ENCODE measurements at places on chromosomes 12 and 14.
A peak's percentile ranks its signal among the peaks of the same experiment; 100 is the strongest.

- no peak for DNase-seq
Measured at GRCh38 chr12:88519802-88520435, 60.4 kb downstream of the KITLG start.

DNA sequence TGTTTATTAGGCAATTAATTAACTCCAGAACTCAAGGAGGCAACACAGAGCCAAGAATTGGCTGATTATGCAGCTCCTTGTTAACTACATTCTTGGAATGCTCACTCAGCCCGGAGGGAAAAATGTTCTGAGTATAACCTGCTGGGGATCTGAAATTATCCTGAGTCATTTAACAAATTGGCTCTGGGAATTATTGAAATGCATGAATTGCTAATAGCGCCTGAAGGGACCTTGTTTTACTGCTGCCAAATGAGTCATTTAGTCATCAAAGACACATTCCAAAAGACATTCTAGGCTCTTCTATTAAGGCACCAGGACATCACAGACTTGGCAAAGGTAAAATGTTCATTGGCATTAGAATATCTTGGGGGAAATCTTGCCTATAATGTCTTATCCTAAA is 13.0 kb downstream of the TMEM52B start:
- no peak for DNase-seq

DNA sequence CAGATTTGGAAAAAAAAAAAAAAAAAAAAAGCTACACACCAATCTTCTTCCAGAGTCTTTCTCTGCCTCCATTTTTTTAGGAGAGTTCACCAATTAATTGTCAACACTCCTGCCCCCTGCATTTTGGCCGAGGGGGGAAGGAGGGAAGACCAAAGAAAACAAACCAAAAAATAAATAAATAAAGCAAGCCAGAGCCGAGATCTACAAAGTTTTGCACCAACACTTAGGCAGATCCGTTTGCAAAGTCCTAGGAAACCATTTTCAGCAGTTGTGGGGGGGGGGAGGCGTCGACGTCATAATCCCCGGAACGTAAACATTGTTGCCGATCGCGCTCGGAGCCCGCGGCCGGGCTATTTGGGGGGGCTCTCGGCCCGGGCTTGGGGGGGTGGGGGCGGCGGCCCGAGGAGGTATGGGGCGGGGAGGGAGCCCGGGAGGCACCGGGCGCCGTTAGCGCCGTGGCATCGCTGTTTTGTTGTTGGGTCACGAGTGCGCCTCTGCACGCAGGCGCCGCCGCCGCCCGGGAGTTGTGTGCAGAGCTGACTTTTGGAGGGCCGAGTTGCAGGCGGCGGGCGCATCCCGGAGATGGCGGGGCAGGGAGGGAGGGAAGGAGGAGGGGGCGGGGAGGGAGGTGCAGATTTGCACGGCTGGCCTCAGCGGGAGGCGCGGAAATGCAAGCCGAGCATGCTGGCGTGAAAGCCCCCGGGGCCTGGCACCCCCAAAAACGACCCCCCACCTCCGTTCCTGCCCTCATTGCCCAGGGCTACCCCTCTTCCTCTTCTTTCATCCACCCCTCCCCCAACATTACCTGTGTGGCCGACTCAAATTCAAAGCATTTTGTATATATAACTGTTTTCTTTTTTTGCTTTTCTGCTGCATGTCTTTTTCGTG is 598 bp downstream of the KDM2B start:
- no peak for DNase-seq

- no peak for DNase-seq
Measured at GRCh38 chr12:115371711-115372110, 687.7 kb upstream of the TBX3 start.

DNA sequence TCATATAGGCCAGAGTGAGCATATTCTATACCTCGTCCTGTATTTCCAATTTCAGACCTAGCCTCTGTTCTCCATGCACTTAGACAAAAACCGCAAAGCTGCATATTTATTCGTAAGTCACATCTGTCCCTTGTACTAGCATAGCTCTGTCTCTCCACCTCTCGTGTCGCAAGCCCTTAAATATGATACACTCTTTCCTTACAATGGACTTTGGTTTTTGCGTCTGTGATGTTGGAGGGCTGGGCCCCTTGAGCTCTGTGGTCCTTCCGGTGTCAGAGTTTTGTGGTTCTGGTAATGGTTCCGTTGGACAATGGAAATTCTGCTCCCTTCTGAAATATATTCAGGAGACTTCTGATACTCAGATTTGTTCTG is 11.3 kb downstream of the PRKCH start:
- DNase-seq, result no peak

DNA sequence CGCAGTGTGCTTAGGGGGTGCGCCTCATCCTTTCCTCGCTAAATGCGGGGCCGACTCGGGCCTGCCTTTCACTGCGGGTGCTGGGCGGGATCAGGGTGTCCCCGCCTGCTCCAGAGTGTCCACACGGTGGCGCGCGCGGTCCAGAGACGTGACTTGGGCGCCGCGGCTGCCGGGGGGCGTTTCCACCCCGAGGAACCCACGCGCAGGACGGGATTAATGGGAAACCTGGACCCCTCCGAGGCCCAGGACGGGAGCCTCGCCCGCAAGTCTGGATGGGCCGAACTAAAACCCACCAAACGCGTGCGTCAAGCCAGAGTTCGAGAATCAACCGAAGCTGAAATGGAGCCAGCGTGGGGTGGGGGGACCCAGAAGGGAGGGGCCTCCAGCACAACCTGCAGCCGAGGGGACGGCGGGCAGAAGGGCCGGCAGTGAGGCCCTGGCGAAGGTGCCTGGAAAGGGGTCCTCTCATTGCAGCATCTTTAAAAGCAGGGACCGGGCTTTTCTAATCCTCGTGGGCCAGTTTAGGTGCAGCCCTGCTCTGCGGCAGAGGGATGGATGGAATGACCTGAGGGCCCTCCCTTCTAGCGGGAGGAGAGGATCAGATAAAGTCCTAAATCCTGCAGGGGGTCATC is 93.3 kb downstream of the NINJ2 start:
- peak; percentile 69 for DNase-seq

- no peak for DNase-seq
Measured at GRCh38 chr12:108729612-108730364, 1.5 kb downstream of the CORO1C start.

GRCh38 chr14:92316176-92316575 is 6.8 kb upstream of the SLC24A4 start:
- DNase-seq, result no peak

- no peak for DNase-seq
Measured at GRCh38 chr14:62692490-62693106, 352.7 kb downstream of the KCNH5 start.

- DNase-seq, result no peak
Measured at GRCh38 chr12:29176941-29177340, 27.9 kb downstream of the FAR2 start.

DNA sequence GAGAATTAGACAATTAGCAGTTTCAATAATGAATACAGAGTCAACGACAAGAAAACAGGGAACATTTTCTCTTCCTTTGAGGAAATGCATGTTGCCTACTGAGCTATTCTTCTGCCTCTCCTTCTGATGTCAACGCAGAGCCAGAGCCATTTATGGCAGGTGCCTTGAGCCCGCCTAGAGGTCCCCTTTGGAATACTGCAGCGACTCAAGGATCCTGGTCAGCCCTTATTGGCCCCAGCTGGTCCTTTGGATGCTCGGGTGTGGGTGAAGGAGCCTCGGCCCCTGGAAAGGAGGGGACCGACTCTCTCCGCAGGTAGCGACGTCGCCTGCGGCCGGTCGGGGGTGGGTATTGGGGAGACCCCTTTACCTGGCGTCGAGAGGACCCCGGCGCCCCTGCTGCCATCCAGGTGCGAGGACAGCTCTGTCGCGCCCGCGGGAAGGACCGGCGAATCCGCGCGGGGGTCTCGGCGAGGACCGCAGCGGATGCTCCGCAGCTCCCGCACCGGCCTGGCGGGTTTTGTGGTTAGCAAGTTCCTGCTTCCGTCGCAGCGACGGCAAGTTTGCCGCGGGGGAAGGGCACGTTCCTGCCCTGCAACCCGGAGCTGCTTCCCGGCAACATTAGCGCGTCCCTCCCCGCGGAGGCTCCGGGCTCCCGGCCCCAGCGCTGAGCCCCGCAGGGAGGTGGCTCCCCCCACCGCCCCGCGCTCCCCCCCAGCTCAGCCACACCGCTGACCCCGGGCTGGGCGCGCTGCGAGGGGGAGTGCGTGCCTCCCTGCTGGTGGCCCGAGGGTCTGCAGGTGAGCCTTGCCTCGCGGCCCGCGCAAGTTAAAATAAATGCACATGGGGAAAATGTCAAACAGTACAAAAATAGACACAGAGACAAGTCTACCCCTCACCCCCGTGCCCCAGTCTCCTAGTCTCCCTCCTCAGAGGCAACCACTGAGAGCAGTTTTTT is at the start of gene MANSC1:
MANSC1 (minus strand) TSS at position 532 of the 955 bp plus-strand sequence. CDS start 6,928 bp downstream, outside the sequence.
- DNase-seq, result no peak

GRCh38 chr12:3920351-3921150 is 47.4 kb upstream of the PARP11 start:
- DNase-seq, result peak; percentile 25

- DNase-seq, result peak; percentile 64
Measured at GRCh38 chr12:89461649-89462612, 62.7 kb downstream of the GALNT4 start.

- DNase-seq, result no peak
Measured at GRCh38 chr14:36605506-36605857, 23.1 kb upstream of the NKX2-8 start.

DNA sequence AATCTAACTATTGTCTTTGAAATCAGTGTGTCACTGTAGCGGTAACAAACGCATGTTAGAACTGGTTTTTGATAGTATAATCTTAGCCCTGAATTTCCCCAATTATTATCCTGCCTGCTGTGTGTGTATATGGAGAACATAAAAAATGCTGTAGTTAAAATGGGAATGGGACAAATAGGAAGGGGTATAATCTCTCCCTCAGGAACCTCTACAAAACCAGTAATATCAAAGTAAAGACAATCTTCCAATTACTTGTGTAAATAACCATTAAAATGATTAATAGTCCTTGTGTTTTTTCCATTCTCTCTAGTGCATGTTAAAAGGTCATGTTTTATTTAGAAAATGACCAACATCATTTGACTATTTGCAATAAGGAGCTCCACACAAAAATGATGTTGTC is 200.1 kb upstream of the TMTC1 start:
- no peak for DNase-seq

- no peak for DNase-seq
Measured at GRCh38 chr14:99945732-99946651, 119.2 kb upstream of the EVL start.

GRCh38 chr14:94548999-94549985 is 11.9 kb upstream of the SERPINA4 start:
- DNase-seq, result no peak

DNA sequence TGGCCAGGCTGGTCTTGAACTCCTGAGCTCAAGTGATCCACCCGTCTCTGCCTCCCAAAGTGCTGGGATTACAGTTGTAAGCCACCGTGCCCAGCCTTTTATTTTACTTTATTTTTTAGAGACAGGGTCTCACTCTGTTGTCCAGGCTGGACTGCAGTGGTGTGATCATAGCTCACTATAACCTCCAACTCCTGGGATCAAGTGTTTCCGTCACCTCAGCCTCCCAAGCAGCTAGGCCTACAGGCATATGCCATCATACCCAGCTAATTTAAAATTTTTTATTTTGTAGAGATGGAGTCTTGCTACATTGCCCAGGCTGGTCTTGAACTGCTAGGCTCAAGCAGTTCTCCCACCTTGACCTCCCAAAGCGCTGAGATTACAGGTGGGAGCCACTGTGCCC is 3.7 kb downstream of the TPCN1 start:
- no peak for DNase-seq

DNA sequence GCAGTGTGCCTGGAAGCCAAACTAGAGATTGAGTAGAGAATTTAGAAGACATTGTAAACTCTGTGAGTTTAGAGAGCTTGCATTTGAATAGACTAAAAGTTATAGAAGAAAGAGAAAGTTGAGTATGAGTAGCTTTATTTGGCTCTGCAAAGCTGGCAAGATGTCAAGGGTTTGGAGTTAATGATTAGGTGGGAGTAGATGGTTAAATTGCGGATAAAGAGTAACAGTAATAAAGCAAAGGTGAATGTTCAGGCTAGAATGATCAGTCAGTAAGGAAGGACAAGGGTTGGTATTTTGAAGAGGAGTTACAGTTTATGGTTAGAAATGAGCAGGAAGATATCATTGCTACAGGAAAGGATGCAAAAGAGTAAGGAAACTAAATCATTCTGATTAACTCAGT is 5.2 kb downstream of the PPM1A start:
- no peak for DNase-seq

DNA sequence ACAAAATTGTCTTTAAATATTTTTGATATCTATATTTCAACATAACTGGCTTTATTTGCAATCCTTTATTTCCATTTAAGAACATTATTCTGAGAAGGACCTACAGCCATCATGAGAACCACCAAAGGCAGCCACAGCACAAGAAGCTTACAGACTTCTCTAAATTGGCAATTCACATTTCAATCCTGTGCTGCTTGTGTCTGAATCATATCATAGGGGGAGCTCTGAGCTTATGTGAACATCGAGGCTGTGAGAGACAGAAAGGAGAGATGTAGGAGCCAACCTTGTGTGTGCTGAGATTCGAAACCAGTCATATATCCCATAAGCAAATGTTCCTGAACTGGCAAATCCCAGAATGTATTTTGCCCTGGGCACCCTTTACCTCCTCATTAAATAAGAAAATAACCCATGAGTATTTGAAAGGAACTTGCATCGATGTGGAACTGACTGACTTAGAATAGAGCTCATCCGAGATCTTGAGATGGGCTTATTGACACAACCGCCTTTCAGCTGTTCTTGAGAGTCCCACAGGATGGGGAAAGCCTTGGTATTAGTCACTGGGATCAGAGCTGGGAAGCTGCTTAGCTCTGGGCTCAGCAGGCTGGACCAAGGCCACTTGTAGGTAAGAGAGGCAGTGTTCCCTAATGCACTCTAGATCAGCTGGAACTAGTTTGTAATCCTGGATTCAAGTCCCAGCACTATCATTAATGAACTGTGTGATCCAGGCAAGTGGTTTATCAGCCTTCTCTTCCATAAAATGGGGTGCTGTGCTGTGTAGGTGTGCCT is 329.8 kb downstream of the CACNA1C start:
- DNase-seq, result peak; percentile 32

DNA sequence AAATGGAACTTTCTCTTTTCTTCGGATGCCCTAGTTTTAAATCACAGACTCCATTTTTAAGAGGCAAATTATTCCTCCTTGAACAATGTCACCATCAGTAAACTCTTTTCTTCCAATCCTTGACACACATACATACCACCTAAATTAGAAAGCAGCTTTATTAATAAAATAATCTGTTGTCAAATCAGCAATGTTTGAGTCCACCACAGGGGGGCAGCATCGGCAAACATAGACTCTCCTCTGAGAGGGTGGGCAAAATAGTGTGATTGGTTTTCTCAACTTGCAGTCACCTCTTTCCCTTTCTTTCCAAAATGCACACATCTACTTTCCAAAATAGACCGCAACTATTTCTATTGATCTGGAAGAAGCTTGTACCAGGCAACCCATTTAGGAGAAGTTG is 438.4 kb upstream of the OR4E1 start:
- DNase-seq, result no peak
